ENCODE measurements at places on chromosomes 1 and 21.

DNA sequence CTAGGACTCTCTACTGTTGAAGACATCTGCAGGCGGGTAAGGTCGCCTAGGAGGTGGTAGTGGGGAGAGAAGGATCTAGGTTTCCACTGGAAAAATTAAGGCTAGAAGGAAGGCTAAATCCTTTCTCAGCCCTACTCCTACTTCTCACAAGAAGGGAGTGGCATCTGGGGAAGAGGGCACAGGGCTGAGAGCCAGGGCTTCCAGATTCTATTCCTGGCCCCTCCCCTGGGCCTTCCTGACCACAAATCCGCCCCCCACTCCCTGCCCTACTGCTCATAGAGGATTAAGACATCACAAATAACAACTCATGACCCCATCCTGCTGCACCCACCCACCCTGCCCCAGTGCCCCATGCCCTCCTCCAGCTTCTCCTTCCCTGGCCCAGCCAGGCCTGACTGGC lies 2.5 kb downstream of the PHLDA3 start:
- ATAC-seq = no peak

DNA sequence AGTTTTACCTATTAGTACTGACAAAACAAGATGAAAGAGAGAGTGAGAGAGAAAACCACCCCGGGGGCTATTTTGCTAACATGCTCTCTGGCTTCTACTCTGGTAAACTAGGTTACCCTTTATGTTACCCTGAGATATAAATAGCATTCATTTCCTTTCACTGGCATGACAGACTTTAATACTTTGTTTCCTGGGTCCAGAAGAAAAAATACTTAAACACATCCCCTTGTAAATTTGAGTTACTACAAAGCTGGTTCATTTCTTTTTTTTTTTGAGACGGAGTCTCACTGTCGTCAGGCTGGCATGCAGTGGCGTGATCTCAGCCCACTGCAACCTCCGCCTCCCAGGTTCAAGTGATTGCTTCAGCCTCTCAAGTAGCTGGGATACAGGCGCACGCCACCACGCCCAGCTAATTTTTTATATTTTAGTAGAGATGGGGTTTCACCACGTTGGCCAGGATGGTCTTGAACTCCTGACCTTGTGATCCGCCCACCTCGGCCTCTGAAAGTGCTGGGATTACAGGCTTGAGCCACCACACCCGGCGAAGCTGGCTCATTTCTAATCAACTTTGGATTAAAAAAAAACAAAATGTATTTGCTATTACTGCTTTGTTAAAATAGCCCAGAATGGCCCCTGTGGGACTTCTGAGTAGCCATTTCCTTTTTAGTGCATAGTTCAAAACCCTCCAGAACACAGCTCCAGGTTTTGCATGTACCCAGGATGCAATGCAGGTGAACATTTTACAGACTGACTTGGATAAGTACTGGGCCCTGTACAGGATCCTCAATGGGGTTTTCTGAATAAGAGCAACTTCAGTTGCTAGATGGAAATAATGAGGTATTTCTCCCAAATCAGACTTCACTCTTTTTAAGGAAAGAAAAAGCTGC lies 20.6 kb downstream of the INPP5B start:
- ATAC-seq = peak; percentile 40

DNA sequence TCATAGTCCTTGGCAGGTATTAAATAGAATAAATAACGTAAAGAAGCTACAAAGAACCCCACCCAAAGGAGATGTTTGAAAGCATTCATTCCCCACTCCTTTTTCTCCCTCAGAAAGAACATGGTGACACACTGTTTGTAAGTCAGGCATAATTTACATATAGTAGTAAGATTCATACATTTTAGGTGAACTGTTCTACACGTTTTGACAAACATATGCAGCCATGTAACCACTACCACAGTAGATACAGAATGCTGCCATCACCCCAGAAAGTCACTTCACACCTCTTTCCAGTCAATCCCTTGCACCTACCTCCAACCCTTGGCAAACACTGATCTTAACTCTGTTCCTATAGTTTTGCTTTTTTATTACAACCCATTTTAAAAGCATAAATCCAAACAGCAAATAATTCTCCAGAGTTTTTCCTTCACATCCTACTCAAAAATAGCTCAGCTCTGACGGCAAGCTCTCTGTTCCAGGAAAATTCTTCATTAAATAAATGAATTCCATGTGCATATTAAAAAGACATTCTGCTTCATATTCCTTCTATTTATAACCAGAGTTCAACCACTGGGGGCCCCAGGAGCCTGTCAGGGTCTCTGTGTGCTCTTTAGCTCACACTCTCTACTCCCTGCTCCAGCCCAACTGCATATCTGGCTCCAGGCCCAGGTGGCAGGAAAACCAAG lies 258.8 kb downstream of the PLPP3 start:
- no peak for ATAC-seq

DNA sequence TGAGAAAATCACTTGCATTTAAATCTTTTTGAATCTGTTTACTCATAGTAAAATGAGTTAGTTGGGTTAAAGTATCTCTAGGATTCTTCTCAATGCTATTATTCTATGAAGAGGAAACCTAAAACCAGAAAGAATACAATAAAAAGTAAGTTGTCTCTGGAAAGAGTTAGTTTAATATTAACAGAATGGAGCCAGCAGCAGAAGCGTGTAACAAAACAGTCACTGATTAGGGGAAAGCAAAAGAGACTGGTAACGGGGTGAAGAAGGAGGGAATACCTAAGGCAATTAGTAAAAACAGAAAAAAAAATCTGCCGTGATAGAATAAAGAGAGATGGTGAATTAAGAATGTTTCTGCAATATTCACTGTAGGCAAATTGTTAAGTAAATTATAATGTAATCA lies 60.0 kb downstream of the NRDC start:
- no peak for ATAC-seq

GRCh38 chr1:223225481-223225880 lies 82.4 kb upstream of the TLR5 start:
- ATAC-seq = no peak

DNA sequence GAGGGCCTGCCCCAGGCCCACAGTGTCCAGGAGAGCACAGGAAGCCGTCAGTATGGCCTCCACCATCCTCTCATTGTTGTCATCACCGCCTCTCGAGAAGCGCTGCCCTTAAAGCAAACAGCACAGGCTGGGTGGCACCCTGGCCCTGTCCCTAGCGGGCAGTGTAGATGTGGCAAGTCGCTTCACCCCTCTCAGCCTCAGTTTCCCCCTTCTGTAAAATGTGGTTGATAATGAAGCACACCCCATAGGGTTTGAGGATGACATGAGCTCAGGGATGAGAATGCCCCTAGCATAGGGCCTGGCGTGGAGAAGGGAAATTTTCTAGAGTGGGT lies 13.4 kb downstream of the PLA2G2F start:
- peak; percentile 25 for ATAC-seq

GRCh38 chr1:60994369-60994768 lies 88.0 kb upstream of the NFIA start:
- ATAC-seq = no peak

DNA sequence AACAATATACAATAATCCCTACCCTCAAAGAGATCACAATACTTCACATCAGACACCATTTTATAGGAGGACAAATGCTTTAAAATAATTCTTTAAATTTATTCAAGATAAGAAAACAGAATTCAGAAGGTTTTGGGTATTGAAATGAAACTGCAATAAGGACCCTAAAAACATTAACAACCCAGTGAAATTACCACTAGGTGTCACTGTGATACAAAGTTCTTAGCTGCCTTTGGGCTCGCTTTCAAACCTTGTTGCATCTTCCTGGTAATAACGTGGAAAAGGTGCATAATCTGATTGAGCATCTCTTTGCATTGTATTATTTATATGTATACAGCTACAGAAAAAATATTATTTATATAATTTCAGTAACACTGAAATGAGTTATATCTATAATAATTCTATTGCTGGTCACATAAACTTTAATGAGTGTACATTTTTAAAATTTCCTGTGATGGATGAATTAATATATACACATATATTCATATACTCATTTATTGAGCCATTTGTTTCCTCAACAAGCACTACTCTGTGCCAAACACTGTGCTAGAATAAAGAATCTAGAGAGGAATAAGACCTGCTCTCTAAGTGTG lies 185.2 kb downstream of the FAF1 start:
- ATAC-seq = no peak

GRCh38 chr1:58717979-58718378 lies 18.1 kb upstream of the MYSM1 start:
- peak; percentile 96 for ATAC-seq

DNA sequence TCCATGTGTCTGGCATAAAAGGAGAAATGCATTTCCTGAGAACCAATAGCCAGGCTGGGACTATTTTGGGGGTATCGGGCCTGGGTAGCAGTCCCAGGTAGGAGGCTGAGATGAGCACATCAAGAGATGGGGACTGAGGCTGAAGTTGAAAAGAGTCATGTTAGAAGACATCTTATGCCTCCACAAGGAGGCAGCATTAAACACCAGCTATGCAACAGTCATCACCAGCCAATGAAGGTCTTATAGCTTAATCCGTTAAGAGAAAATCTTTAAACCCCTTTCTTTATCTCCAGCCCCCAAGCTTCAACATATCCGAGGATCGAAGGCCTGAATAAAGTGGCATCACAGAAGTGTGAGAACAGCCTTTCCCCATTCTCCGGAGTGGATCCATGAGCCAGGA lies 640.7 kb upstream of the PTBP2 start:
- ATAC-seq = no peak

DNA sequence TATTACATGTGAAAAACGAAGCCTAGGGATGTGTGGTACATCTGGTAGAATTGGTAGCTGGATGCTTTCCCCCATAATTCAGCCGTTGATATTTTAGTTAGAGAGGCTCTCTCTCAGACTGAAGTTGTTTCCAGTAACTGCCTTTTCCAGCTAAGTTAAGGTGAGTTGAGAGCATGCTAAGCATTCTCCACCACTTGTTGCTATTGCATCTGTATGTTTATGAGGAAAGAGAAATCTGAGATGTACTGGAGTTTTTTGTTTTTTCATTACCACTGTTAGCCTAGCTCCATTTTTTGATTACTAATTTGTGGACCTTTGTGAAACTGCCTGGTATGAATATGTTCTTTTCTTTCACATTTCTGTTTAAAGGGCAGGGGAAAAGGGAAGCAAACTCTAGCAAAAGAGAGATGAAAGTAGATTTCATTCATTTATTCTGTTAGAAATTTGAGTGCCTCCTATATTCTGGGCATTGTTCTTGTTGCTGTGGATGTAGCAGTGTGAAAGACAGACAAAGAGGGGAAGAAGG lies 189.9 kb upstream of the CACYBP start:
- peak; percentile 55 for ATAC-seq

- no peak for ATAC-seq
Measured at GRCh38 chr1:56644064-56644918, 823 bp upstream of the PRKAA2 start.

- ATAC-seq = peak; percentile 55
Measured at GRCh38 chr1:70528590-70529333, 117.7 kb downstream of the CTH start.

DNA sequence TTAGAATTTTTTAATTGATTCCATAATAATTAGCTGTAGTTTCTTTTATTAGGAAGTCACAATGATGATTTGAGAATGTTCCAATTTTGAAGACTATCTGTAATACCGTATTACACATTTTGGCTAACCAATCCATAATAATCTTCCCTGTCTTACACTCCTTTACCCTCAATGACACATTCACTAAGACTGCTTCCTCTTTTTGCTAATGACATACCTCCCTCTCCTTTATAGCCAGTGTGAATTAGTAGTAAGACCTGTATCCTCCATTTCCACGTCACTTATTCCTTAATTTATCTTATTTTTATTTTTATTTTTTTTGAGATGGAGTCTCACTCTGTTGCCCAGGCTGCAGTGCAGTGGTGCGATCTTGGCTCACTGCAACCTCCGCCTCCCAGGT lies 10.1 kb downstream of the KDM1A start:
- no peak for ATAC-seq

- no peak for ATAC-seq
Measured at GRCh38 chr1:167633258-167633944, 3.4 kb downstream of the RCSD1 start.

GRCh38 chr1:85947186-85947585 lies 209.4 kb downstream of the COL24A1 start:
- ATAC-seq = no peak

GRCh38 chr1:162565460-162565859 lies 3.9 kb downstream of the UAP1 start:
- ATAC-seq = no peak

DNA sequence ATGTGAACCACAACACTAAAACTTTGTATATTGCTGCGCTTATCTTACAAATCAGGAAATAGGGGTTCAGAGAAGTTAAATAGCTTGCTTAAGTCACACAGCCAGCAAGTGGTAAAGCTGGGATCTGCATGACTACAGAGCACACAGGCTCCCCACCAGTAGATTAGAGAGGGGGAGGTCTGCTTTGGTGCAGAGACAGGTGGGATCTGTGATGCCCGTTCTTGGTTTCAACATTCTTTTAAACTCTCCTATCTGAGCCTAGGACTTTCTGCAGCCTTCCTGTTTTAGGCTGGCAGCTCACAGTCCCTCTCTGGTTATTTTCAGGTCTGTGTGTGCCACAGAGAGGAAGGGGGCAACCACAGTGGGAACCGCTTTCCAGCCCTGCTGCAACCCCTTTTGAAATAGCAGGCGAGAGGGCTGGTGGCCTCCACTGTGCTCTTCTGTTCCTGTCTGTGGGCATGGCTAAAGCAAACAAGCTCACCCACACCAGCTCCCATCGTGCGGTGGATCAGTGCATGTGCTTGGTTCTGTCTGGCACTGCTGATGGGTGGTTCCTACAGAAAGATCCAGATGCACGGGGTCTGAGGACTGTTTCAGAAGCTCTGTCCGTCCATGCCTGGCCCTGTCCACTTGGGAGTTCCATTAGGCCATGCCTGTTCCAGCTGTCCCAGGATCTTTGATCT lies 1.7 kb upstream of the IL6R start:
- ATAC-seq = no peak

GRCh38 chr1:10854856-10855459 lies 58.5 kb upstream of the CASZ1 start:
- ATAC-seq = no peak

GRCh38 chr1:8941906-8942305 lies 3.8 kb upstream of the CA6 start:
- ATAC-seq = peak; percentile 78

DNA sequence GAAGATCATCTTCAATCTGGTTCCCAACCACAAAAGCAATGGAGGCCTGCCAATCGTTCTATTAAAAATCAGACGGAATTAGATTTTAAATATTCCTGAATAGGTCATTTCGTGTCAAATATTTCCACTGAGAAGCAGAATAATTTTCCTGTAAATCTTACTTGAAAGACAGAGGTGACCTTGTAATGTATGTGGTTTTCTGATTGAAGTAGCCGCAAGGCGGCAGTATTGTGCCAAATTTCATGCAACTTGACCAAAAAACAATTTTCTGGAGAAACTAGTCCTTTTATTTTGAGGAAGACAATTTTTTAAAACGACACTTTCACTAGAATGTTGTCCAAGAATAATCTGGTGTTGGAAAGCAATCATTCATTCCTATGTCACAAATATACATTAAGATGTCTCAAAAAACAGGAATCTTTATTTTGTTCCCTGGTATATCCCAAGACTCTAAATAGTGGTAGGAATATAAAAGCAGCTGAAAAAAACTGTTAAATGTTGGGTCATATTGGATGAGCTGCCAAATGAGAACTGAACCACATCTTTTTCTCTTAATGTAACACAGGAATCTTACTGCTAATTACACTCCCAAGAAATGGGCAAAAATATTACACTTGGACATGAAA lies 33.6 kb downstream of the SPAG17 start:
- no peak for ATAC-seq

- ATAC-seq = no peak
Measured at GRCh38 chr1:234230414-234230862, 142.8 kb upstream of the COA6 start.

- no peak for ATAC-seq
Measured at GRCh38 chr1:45378184-45378583, 37.9 kb upstream of the MUTYH start.
